ENCODE measurements at places on chromosomes 5 and 9.

- no peak for DNase-seq
Measured at GRCh38 chr5:96871027-96871399, 5.3 kb upstream of the ERAP2 start.

DNA sequence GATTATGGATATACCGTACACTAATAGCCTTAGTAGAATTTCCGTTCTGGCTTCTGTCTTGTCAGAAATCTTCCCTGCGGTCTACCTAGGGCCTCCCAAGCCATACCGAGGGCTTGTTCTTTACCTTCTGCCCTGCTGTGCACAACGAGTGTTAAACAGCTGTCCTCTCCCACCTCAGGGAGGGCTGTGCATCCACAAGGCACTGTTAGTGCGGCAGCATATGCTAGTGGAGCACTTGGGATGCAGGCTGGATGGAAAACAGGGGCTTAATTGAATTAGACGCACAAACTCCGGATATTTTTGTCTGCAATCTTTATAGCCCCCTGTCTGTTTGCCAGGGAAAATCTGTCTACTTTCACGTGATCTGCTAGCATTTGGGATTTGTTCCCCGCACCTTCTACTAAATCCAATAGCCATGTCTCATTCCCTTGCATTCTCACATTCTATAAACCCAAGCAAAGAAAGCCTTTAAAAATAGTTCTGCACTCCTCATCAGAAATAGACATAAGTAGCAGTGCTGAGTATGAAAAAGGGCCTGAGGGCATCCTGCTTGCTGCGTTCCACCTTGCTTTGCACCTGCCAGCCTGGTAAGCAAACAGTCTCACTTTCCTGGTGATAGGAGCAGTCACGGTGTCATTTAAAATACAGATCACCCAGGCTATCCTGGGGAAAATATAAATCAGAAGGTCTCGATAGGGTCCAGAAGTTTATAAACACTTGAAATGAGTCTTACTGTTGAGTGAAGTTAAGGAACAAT lies 382.6 kb downstream of the RASEF start:
- no peak for DNase-seq

DNA sequence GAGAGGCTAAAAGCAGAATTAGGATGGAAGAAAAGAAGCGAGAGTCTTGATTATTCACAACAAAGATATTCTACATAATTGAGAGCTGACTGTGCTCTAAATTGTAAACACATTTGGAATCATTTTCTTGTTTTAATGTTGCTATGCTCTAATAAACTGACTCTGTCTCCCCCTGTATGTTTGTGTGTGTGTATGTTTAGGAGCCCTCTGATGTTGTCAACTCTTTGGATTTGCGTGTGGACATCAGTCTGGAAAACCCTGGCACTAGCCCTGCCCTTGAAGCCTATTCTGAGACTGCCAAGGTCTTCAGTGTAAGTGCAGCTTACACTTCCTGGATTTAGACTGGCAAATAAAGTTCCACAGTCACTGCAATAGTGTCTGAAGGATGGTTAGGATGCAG lies 37.8 kb downstream of the MOCS2 start:
- no peak for DNase-seq

GRCh38 chr5:62717301-62717933 lies 138.8 kb downstream of the LRRC70 start:
- DNase-seq: no peak

- peak; percentile 7 for DNase-seq
Measured at GRCh38 chr9:105191508-105192121, 52.8 kb upstream of the SLC44A1 start.

- no peak for DNase-seq
Measured at GRCh38 chr9:20065796-20066700, 277.2 kb upstream of the SLC24A2 start.

DNA sequence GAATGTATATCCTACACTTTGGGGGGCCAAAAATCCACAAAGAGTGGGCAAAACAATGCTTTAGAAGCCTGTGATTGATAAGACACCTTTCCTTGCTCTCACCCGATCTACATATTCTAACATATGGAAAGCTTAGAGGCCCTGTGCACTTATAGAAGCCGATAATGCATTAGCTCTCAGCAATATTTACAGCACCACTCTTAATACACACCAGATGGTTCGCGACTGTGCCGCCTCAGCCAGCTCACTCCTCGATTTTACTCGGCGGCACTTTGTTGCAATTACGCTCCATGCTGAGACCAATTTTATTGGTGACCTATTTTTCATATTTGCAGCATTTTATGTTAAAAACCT lies 18.8 kb downstream of the NR2F1 start:
- no peak for DNase-seq

DNA sequence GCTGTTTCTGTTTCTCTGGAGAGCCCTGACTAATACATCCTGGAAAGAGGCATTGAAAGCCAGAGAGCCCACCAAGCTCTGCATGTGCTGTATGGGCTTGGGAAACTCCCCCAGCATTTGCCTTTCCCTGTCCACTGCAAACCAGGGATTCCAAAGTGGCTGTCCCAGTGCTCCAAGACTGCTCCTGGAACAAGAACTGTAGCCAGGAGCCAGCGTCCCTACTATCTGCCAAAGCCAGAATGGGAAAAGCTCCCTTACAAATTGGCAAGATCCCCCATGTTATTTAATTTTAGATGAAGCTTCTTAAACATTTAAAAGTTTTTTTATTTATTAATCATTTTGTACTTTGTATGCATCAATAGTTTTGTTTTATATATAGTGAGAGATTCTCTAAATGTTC lies 263.2 kb downstream of the GABRB2 start:
- no peak for DNase-seq

DNA sequence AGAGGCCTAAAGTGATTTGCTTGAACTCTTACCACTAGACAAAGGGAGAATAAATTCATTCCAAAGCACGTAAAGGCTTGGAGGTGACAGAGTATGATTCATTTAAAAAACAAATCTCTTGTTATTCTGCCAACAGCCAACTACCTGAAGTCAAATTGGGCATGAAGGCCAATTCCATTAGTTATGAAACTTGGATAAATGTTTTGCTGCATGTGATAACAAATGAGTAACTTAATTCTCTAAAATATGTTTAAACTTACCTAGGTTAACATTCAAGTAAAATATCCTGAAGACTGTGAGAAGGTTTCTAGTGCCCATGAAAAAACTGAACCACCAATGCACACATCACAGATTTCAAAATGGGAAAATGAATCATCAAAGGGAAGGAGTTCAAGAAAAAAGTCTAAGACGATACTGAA lies 120.1 kb upstream of the TSLP start:
- no peak for DNase-seq

DNA sequence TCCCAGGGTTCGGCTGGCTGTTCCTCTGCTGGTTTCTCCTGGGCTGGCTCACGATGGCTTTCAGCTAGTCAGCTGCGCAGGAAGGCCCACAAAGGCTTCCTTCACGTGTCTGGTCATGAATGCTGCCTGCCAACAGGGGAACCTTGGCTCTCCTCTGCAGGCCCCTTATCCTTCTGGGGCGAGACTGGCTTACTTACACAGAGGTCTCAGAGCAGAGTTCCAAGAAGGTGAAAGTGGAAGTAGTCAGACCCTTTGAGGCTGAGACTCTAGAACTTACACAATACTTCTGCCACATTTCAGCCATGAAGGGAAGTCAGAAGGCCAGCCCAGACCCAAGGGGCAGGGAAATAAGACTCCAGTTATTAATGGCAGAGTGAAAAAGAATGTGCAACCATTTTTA lies 99.5 kb downstream of the LHFPL2 start:
- no peak for DNase-seq

DNA sequence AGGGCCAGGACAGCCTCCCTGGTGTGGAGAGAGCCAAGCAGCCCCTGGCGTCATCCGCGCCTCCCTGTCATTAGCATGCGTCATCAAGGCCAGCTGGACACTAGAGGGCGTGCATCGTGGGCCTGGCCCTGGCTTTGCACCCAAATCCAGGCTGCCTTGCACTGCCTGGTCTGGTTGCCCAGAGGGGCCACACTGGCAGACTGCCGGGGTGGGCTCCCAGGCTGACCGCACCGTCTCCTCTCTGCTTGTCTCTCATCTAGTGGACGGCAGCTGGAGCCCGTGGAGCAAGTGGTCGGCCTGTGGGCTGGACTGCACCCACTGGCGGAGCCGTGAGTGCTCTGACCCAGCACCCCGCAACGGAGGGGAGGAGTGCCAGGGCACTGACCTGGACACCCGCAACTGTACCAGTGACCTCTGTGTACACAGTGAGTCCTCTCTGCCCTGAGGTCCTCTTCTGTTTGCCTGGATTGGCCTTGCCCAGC lies 29.0 kb downstream of the HK3 start:
- no peak for DNase-seq

DNA sequence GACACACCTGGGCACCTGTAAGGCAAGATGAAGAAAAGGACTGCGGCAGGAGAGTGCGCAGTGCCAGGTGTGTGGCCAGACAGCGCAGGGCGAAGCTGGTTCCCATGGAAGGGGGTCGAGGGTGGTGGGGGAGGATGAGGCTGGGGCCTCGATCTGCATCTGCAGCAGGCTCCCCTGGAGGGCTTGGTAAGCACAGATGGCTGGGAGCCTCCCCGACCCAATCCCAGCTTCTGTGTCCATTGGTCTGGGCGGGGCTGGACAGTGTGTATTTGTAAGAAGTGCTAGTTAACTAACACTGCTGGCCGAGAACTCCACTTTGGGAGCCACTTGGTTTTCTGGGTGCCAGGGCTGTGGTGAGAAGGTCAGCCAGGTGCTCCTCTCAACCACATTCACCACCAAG lies 385.1 kb upstream of the IRX1 start:
- no peak for DNase-seq

- DNase-seq: no peak
Measured at GRCh38 chr9:126406075-126406667, 79.5 kb downstream of the MVB12B start.

- DNase-seq: peak; percentile 79
Measured at GRCh38 chr9:96015876-96016686, 140.6 kb downstream of the ERCC6L2 start.

GRCh38 chr5:102922111-102922720 lies 167.1 kb downstream of the PAM start:
- no peak for DNase-seq

GRCh38 chr5:134651531-134651930 lies 2.9 kb downstream of the SEC24A start:
- no peak for DNase-seq

GRCh38 chr5:79990598-79991507 lies at the start of gene MTX3:
Gene MTX3 (minus strand): TSS chr5:79991262. CDS start chr5:79991238, 24 bp downstream.
- peak; percentile 94 for DNase-seq

DNA sequence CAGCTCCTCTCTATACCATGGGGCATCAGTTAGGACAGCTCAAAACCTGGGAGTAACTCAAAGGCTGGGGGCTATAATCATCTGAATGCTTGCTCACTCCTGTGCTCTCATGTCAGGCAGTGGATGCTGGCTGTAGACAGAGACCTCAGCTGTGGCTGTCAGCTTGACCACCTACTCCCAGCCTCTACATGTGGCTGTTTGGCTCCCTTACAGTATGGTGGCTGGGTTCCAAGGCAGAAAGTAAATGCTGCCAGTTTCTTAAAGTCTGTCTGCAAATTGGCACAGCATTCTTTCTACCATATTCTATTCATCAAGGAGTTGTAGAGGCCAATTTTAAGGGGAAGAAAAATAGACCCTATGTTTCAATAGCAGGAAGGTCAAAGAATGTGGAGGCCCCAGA lies 66.9 kb downstream of the TMC1 start:
- DNase-seq: no peak

GRCh38 chr5:134070725-134071613 lies 43.5 kb upstream of the TCF7 start:
- peak; percentile 54 for DNase-seq

DNA sequence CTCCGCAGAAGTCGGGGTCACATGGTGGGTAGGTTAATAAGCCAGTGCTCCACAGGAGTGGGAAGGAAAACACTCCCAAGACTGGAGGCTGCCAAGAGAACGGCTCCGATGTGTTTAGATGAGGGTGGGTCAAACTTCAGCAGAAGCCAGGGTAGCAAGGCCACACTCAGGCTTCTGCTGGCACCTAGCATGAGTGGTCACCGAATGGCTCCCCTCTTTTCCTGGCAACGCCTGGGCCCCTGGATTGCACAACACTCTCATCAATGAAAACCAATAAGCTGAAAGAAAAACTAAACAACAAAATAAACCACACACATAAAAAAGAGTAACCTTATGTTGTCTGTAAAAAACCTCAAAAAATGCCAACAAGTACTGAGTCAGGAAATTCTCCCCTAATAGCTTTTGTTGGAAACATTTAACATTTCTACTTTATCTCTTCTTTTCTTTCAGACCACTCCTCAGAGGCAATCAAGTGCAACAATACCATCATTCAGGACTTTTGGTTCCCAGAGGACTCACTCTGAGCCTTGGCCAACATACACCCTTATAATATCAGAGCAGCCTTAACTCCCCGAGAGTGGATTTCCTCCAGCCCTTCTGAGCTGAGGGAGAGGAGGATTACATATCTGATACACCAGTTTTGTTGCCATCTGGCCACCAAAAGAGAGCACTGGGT lies 279.9 kb downstream of the ENC1 start:
- no peak for DNase-seq

DNA sequence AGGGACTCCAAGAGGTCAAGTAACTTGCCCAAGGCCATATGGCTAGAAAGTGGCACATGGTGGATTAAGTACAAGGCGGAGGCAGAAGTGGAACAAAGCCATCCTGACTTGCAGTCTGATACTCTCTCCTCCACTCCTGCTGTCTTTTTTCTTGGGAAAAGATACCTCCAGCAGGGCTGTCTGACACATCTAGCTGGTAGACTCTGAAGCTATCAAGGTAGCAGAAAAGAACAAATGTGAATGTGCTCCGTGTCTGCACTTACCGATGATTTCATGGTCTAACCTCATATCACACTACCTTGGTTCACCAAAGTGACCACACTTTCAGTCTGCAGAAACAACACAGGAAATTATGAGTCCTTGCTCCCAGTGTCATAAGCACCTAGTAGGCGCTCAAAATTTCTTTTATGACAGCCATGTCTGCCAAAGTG lies 284.8 kb downstream of the CRB2 start:
- peak; percentile 73 for DNase-seq

- DNase-seq: no peak
Measured at GRCh38 chr9:79969393-79970145, 397.8 kb downstream of the TLE4 start.

- no peak for DNase-seq
Measured at GRCh38 chr5:79032031-79032695, 37.3 kb downstream of the DMGDH start.

DNA sequence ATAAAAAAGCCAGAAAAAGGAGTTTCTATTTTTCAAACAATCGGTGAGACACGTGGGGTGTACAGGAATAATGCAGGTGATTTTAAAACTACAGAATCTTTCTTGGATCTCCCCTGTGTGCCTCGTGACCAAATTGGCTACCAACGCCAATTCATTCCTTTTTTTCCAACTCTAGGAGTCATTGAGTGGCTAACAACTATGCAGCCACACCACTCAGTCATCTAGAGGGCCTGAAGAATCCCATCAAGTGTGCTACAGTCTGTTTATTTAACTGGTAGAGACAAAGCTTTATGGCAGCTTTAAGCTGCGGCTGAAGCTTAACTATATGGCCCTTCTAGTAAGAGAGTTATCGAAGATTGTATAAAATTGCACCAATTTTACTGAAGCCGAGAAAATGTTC lies 113.1 kb upstream of the NIPBL start:
- no peak for DNase-seq

GRCh38 chr9:137606005-137606621 lies 627 bp downstream of the ARRDC1 start:
- DNase-seq: peak; percentile 23
